Activated naive CD4-positive, alpha-beta T cell treated with anti-CD3 and anti-CD28 coated beads, Interleukin-2, amount 10 ng/mL, durations not matched to agents 7 days and 5 days (primary cell): ENCODE measurements at places on chromosomes 6 and 20.

- H3K27ac ChIP-seq = peak overlapping the region; percentile 6
- no peak for DNase-seq
- H3K4me3 ChIP-seq = no peak overlapping the region
- peaks cover 7% of the 10 kb centered on the region for H3K36me3 ChIP-seq
- H3K4me1 ChIP-seq = peaks cover 43% of the 10 kb centered on the region
These were observed 268.8 kb upstream of the PRDM1 start for GRCh38 chr6:105817370-105817769.

DNA sequence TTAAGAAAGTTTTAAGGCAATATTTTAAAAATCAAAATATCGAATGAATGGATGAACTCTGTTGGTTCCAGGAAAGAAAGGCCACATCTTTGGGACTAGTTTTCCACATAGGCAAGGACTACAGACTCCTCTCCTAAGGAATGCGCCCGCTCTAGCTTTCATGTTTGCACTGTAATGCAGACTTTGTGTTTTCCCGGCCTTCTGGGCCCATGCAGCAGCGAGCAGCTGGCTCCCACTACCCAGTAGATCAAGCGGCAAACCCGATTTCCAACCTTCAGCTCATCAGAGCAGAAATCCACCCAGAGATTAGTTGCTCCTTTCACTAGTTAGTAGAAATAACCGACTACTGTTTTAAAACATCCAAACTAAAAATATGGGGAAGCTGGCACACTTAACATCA is 27.7 kb downstream of the OVOL2 start:
- H3K36me3 ChIP-seq = no peaks in the 10 kb centered on the region
- no peak overlapping the region for H3K27ac ChIP-seq
- no peak for DNase-seq
- no peaks in the 10 kb centered on the region for H3K4me1 ChIP-seq

DNA sequence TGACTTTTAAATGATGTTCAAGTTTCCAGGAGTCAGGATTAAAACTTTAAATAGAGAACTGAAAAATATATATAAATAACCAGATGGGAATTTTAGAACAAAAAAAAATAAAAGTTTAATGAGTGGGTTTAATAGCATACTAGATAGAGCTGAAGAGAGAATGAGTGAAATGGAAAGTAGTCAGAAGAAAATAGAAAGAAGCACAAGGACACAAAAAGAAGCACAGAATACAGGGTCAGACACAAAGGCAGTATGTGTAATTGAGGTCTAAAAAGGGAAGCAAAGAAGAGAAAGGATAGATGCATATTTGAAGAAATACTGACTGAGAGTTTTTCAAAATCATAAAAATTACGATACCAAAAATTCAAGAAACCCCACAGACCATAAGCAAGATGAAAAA is 159.8 kb upstream of the FERMT1 start:
- H3K36me3 ChIP-seq = no peaks in the 10 kb centered on the region
- no peak for DNase-seq
- no peaks in the 10 kb centered on the region for H3K27me3 ChIP-seq
- H3K27ac ChIP-seq = no peak overlapping the region
- H3K4me1 ChIP-seq = no peaks in the 10 kb centered on the region

GRCh38 chr6:6616656-6617055 is 28.1 kb downstream of the LY86 start:
- no peak for DNase-seq
- H3K4me1 ChIP-seq = peaks cover 88% of the 10 kb centered on the region
- H3K27ac ChIP-seq = peak overlapping the region; percentile 98
- no peak overlapping the region for H3K4me3 ChIP-seq
- H3K36me3 ChIP-seq = peaks cover 65% of the 10 kb centered on the region

DNA sequence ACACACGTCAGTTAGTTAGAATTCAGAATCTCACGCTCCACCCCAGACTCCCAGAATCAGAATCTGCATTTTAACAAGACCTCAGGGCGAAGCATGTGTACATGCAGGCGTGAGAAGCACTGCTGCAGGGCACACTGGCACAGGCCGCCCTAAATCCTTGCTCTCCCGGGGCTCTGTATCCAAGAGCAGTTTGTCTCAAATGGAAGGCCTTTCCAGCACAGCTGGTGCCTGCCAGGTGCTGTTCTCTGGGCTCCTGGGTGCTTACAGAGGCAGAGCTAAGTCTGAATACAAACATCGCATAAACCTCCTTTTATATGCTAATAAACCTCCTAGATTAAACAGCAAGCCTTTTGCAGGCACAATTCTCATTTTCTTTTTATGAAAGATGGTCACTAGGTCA is 119.1 kb upstream of the CD93 start:
- no peaks in the 10 kb centered on the region for H3K4me1 ChIP-seq
- H3K27ac ChIP-seq = no peak overlapping the region
- no peaks in the 10 kb centered on the region for H3K36me3 ChIP-seq
- H3K27me3 ChIP-seq = peaks cover 17% of the 10 kb centered on the region

DNA sequence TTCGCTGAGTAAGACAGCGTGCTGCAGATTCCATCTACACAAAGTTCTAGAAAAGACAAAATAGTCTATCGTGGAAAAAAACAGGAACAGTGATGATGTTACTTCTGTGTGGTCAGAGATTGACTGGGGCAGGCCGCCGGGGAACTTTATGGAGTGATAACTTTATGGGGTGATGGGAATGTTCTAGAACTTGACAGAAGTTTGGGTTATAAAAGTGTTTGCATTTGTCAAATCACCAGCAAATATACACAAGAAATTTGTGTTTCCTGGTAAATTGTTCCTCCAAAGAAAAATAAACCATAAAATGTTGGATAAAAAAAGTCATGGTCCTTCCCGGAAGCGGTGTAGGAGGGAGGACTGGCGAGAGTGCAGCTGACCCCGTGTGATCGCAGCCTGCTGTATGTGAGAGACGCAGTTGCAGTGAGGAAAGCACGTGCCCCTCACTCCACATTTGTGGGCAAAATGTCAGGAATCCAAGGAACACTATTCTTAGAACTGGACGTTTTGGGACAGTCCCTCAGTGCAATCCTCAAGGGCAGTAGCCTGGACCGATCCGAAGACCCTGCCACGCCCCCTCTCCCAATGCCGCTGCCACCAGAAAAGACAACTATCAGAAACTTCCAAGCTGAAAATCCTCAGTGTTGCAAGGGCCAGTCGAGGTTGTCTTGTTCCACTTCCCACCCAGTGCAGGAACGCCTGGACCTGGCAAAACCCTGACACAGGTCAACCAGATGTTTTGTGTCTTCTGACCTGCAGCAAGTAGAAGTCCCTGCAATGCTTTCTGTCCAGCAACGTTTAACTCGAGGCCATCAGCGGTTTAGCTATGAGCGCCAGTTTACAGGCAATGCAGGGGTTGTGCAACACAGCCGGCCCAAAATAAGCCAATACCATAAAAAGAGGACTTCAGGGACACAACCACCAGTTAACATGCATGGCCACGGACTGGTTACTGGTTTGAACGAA is 80.5 kb upstream of the QKI start:
- DNase-seq = no peak
- H3K4me1 ChIP-seq = no peaks in the 10 kb centered on the region
- H3K27ac ChIP-seq = no peak overlapping the region
